ENCODE measurements at places on chromosomes 4 and X. TPM values are rescaled to one million over a fixed set of nuclear protein-coding genes. Genes with fewer than 3 reads are reported as not detected.
A peak's percentile ranks its signal among the peaks of the same experiment; 100 is the strongest.

Gene CNGA2
- not detected for total RNA-seq

Gene CCDC149
- not detected for total RNA-seq

Gene TBX22
- total RNA-seq, result not detected

Gene CASP3
- 24.0 TPM for total RNA-seq

Gene COL25A1
- total RNA-seq, result not detected

Gene MAGEC2
- not detected for total RNA-seq

Gene CLNK
- total RNA-seq, result 0.58 TPM

DNA sequence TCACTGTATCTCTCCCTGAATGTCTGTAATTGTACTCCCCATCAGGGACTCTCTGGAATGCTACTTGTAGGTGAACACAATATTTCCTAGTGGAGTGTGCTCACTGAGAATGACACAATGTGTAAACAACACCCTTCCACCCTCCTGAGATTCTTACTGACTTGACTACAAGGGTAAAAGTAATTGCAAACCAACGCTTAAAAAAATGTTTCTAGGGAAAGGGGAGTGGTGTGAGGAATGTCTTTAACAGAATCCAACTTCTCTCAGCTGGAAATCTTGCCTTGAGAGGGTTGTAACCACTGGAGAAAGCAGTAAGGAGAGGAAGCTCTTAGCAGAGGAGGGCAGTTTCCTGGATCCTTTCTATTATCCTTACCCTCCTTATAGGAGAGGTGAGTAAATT is 5.1 kb upstream of the RAPGEF2 start:
- H3K4me3 ChIP-seq, result no peak overlapping the region
- peaks cover 6% of the 10 kb centered on the region for H3K4me1 ChIP-seq
- no peak overlapping the region for H3K27ac ChIP-seq
- H3K27me3 ChIP-seq, result peaks cover 5% of the 10 kb centered on the region

GRCh38 chr4:153543351-153543750 is 77.2 kb downstream of the TMEM131L start:
- no peak overlapping the region for H3K27ac ChIP-seq
- H3K4me1 ChIP-seq, result peaks cover 76% of the 10 kb centered on the region
- H3K27me3 ChIP-seq, result no peaks in the 10 kb centered on the region
- no peak for DNase-seq
- H3K36me3 ChIP-seq, result peaks cover 66% of the 10 kb centered on the region
- H3K4me3 ChIP-seq, result no peak overlapping the region

- H3K36me3 ChIP-seq, result peaks cover 10% of the 10 kb centered on the region
- H3K27me3 ChIP-seq, result no peaks in the 10 kb centered on the region
- H3K4me3 ChIP-seq, result peak overlapping the region; percentile 97
- H3K27ac ChIP-seq, result no peak overlapping the region
- DNase-seq, result no peak
Measured at GRCh38 chrX:63561425-63561824, 210.3 kb upstream of the SPIN4 start.

GRCh38 chrX:68808686-68809357 is 20.0 kb upstream of the EFNB1 start:
- no peak for DNase-seq
- no peak overlapping the region for H3K4me3 ChIP-seq
- H3K27ac ChIP-seq, result no peak overlapping the region
- H3K27me3 ChIP-seq, result peaks cover 11% of the 10 kb centered on the region

GRCh38 chr4:183185559-183185958 is 86.5 kb downstream of the WWC2 start:
- peaks cover 3% of the 10 kb centered on the region for H3K27me3 ChIP-seq
- no peak overlapping the region for H3K27ac ChIP-seq
- no peak overlapping the region for H3K4me3 ChIP-seq
- no peaks in the 10 kb centered on the region for H3K4me1 ChIP-seq
- DNase-seq, result no peak

- DNase-seq, result no peak
- peaks cover 5% of the 10 kb centered on the region for H3K4me1 ChIP-seq
- H3K27ac ChIP-seq, result no peak overlapping the region
- H3K36me3 ChIP-seq, result peaks cover 2% of the 10 kb centered on the region
Measured at GRCh38 chrX:7378406-7378805, 230.5 kb upstream of the PUDP start.

- H3K36me3 ChIP-seq, result peaks cover 2% of the 10 kb centered on the region
- peaks cover 8% of the 10 kb centered on the region for H3K4me1 ChIP-seq
- no peak for DNase-seq
- H3K27me3 ChIP-seq, result no peaks in the 10 kb centered on the region
- no peak overlapping the region for H3K4me3 ChIP-seq
Measured at GRCh38 chr4:76953956-76954355, 4.4 kb downstream of the SEPTIN11 start.

DNA sequence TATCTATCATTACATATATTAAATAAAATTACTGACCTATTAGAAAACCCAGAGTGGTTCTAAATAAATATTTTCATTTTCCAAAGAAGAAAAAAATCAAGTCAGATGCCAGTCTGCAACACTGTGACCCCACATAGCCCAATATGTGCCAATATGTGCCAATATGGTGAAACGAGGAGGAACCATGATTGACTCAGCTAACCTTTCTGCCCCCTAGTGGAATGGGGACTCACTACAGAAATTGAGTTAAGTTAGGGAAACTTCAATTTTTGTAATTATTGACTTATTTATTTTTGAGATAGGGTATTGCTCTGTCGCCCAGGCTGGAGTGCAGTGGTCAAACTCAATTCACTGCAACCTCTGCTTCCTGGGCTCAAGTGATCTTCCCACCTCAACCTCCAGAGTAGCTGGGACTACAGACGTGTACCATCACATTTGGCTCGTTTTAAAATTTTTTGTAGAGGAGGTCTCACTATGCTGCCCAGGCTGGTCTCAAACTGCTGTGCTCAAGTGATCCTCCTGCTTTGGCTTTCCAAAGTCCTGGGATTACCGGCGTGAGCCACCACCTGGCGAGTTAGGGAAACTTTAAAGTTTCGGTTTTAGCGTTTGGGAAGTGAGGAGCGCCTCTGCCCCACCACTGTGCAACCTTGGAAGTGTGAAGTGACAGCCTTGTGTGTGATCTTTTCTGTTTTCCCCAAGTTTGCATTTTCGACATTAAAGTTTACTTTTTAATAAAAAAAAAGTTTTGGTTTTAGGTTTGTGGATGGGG is 116.8 kb upstream of the SHISA3 start:
- DNase-seq, result no peak
- peaks cover 16% of the 10 kb centered on the region for H3K4me1 ChIP-seq
- peaks cover 15% of the 10 kb centered on the region for H3K27me3 ChIP-seq
- H3K4me3 ChIP-seq, result no peak overlapping the region
- no peaks in the 10 kb centered on the region for H3K36me3 ChIP-seq

GRCh38 chr4:9903317-9903716 is 118.0 kb downstream of the SLC2A9 start:
- no peaks in the 10 kb centered on the region for H3K4me1 ChIP-seq
- no peak overlapping the region for H3K4me3 ChIP-seq
- H3K27ac ChIP-seq, result no peak overlapping the region
- DNase-seq, result no peak

- H3K27me3 ChIP-seq, result no peaks in the 10 kb centered on the region
- no peak overlapping the region for H3K4me3 ChIP-seq
- H3K27ac ChIP-seq, result no peak overlapping the region
- no peak for DNase-seq
- H3K4me1 ChIP-seq, result no peaks in the 10 kb centered on the region
Measured at GRCh38 chr4:141731481-141731880, 95.1 kb downstream of the IL15 start.

DNA sequence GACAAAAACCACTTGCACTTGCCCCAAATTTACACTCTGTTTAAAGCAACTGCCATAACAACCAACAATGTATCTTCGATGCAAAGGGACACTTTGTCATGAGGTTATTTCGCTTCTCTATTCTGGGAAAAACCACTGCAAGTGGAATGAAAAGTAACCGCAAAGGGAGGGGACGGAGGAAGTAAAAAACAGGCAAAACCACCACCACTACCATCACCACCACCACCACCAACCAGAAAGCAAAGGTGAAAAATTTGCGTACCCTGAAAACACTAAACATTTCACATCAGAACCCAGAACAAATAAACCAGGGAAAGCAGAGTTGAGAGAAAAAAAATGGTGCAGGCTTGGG is 1.2 kb upstream of the N4BP2 start:
- no peak for DNase-seq
- peak overlapping the region; percentile 82 for H3K27ac ChIP-seq
- H3K4me3 ChIP-seq, result peak overlapping the region; percentile 91
- no peaks in the 10 kb centered on the region for H3K27me3 ChIP-seq

GRCh38 chr4:55393461-55394320 is 2.1 kb upstream of the TMEM165 start:
- DNase-seq, result no peak
- peak overlapping the region; percentile 57 for H3K27ac ChIP-seq
- H3K4me1 ChIP-seq, result peaks cover 33% of the 10 kb centered on the region

GRCh38 chr4:185357211-185357610 is 38.5 kb downstream of the LRP2BP start:
- no peak for DNase-seq
- H3K27me3 ChIP-seq, result no peaks in the 10 kb centered on the region
- no peak overlapping the region for H3K4me3 ChIP-seq
- H3K4me1 ChIP-seq, result peaks cover 14% of the 10 kb centered on the region
- peaks cover 77% of the 10 kb centered on the region for H3K36me3 ChIP-seq

DNA sequence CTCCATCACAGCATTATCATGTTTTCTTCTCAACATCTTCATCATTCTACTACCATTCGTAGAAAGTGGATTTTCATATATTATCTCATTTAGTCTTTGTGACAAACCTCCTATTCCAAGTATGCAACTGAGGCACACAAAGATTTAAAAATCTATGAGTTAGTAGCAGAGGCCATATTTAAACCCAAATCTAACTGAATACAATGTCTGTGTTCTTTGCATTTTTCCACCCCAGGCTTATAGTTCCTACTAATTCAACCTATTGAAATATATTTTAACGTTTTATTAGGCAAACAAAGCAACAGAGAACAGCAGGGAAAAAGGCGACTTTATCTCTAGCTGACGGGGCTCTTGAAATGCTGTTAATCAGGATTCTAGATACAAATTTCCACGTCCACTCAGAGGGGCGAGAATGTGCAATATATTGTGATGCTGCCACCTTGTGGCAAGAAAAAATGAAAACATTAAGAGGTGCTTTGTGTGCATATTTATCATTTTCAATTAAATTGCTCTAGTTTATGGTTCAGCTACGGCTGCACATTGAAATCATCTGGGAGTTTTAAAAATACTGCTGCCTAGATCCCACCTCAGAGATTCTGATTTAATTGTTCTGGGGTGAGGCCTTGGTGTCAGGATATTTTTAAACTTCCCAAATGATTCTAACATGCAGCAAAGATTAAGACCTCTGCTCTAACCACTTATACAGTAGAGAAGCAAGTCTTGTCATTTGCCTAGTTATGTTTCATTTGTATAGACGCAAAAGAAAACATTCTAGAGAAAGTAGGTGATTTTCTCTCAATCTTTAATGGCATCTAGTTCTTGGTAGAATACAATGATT is 315.9 kb downstream of the MAPK10 start:
- no peaks in the 10 kb centered on the region for H3K36me3 ChIP-seq
- no peak for DNase-seq
- H3K4me1 ChIP-seq, result no peaks in the 10 kb centered on the region
- peaks cover 2% of the 10 kb centered on the region for H3K27me3 ChIP-seq
- H3K4me3 ChIP-seq, result no peak overlapping the region

DNA sequence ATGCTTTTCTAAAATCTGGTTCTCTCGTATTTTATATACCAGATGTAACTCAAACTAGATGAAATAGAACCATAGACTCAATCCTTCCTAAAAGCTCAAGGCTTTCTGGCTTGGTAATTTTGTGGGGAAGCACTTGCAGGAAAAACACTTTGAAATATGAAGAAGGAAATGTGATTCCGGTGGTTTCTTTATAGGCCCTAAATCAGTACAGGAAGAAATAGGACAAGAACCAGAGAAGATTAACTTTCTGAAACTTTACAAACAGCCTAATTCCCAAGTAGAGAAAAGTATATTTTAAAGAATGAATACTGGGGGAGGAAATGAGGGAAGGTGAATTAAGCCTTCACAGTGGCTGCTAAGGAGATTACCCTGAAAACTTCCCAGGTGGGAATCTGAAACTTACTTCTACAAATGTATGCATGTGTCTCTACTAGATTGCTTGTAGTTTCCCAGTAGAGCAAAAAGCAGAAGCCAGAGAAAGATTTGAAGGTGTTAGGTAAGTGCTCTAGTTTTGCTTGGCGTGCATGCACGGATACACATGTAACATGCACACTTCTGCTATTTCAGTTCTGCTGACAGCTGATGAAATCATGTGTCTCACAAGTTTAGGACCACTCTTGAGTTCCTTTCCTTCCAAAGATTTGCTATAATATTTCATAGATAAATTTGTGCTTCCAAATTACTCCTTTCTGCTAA is 92.1 kb downstream of the AFF1 start:
- H3K4me3 ChIP-seq, result peak overlapping the region; percentile 56
- H3K36me3 ChIP-seq, result peaks cover 4% of the 10 kb centered on the region
- H3K27ac ChIP-seq, result peak overlapping the region; percentile 89
- peaks cover 65% of the 10 kb centered on the region for H3K4me1 ChIP-seq
- no peak for DNase-seq

- H3K36me3 ChIP-seq, result no peaks in the 10 kb centered on the region
- no peaks in the 10 kb centered on the region for H3K27me3 ChIP-seq
- DNase-seq, result no peak
- H3K4me3 ChIP-seq, result no peak overlapping the region
- no peaks in the 10 kb centered on the region for H3K4me1 ChIP-seq
Measured at GRCh38 chr4:139749338-139749737, 83.7 kb downstream of the MGST2 start.

DNA sequence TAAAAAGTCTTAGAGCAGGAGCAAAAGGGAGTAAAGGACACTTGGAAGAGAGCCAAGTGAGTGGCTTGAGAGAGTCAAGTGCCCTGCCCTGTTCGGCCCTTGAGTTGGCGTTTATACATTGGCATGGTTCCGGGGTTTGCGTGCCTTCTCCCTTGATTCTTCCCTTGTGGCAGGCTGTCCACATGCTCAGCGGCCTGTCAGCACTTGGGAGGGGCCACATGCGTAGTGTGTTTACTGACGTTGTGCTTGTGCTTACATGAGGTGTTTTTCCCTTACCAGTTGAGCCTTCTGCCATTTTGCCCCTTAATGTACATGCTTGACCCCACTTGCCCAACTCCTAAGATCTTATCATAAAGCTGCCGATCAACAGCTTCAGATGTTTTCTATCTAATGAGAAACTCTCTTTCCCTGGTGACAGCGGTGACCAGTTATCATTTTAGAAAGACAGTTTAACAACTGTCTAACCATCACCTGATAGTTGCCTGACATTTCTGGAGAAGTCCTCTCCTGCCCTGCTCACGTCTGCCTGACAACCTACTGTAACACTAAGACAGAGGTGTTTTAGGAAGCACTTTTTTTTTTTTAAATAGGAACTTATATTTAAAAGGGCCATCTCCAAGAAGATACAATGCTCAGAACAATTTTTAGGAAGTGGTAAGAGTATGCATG is 49.5 kb upstream of the GC start:
- H3K27me3 ChIP-seq, result no peaks in the 10 kb centered on the region
- no peaks in the 10 kb centered on the region for H3K4me1 ChIP-seq
- no peak overlapping the region for H3K4me3 ChIP-seq
- no peak for DNase-seq
- H3K27ac ChIP-seq, result no peak overlapping the region

- no peaks in the 10 kb centered on the region for H3K4me1 ChIP-seq
- H3K36me3 ChIP-seq, result no peaks in the 10 kb centered on the region
- no peak for DNase-seq
- H3K4me3 ChIP-seq, result no peak overlapping the region
- H3K27ac ChIP-seq, result no peak overlapping the region
- no peaks in the 10 kb centered on the region for H3K27me3 ChIP-seq
Measured at GRCh38 chrX:124818033-124818432, 471.7 kb downstream of the SH2D1A start.

All from activated B cell treated with CpG ODN at 0.5 μM for 24 hours (primary cell).